ENCODE measurements at places on chromosomes 3 and 15.

- peak; percentile 31 for DNase-seq
Measured at GRCh38 chr3:52339612-52340011, 23.5 kb downstream of the DNAH1 start.

DNA sequence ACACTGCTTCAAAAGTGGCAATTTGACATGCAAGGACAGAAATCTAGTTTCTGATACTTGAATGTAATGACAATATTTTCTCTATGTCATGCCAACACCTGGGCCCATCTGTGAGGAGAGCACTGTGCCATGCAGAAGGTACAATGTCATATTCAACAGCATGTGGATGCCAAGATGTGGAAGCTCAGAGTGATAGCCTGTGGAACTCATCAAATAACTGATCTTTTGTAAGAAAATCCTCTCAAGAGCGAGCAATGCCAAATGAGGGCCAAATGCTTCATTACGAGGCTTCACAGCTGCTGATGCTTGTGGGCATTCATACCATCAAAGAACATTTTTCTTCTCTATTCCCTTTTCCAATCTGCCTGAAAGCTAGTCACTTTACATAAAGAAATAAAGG is 95.1 kb downstream of the ROBO1 start:
- no peak for DNase-seq

GRCh38 chr15:83815506-83815905 is 161.6 kb downstream of the ADAMTSL3 start:
- DNase-seq: no peak

DNA sequence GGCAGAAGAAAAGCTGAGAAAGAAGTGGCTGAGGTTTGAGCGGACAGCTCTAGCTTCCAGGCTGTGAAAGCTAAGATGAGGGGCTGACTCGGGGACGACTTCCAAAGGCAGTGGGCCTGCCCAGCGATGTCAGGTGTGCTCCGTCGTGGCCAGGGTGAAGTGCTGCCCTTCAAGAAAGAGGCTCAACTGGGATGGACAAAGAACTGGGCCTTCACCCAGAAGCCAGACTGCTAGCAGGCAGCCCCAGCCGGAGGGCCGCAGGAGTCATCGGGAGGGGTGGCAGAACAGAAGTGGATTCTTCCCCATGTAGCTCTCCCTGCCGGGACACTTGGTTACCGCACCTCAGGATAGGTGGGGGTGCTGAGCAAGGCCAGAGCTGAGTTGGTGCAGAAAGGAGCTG is 13.1 kb upstream of the SEC13 start:
- DNase-seq: no peak

DNA sequence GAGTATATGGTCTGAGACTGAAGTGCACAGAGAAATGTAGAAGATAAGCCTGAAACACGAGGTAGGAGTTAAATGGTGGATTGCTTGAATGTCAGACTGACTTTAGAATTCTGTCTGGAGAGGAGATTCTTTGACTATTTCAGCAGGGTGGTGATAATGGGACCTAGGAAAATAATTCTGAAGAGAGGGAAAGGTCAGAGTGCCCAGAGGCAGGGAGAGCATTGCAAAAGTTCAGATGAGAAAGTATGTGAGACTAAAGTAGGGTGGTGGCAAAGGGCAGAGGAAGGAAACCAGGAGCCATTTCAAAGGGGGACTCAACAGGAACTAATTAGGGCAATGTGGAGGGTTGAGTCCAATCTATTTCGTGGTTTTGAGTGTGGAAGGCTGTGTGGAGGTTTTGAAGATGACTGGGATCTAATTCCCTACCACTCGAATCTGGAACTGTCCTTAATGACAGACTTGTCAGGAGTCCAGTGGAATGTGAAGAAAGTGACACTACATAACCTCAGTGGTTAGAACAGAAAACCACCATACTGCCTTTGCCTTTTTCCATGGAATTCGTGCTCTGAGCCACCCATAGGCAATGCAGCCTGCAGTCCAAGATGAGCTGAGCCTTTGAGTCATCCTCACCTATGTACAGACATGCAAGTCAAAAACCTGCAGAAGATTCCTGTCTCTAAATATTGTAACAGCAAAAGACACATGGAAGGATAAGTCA is 16.1 kb downstream of the CPOX start:
- no peak for DNase-seq

GRCh38 chr15:96700555-96700954 is 370.1 kb downstream of the NR2F2 start:
- DNase-seq: no peak

- no peak for DNase-seq
Measured at GRCh38 chr3:126322181-126322967, 34.8 kb downstream of the KLF15 start.

GRCh38 chr3:46527239-46527638 is 29.5 kb downstream of the RTP3 start:
- DNase-seq: no peak

DNA sequence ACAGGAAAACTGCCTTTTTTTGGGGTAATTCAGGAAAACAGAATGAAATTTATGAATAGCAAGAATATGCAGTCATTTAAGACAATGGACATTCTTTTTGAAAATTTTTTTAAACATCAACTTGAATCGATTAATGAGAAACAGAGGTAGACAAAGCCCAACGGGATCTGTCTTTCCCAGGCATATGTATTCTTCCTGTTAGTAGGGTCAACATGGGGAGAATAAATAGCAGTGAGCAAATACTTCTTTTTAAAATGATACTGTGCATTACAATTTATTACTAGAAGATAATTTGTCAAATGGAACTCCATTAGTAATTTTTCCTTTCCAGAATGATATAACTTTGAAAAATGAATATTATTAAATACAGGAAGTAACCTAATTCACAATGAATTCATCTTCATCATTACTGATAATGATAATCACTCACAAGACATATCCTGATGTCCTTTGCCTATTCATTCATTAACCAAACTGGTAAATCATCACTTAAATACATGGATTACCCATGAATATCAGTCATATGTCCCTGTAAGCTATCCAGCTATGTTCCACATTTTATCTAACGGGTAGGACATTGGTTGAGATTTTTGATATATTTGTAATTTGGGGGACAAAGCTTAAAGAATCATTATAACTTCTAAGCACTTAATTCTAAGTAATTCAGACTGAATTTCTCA is 209.2 kb upstream of the CDIN1 start:
- DNase-seq: no peak

DNA sequence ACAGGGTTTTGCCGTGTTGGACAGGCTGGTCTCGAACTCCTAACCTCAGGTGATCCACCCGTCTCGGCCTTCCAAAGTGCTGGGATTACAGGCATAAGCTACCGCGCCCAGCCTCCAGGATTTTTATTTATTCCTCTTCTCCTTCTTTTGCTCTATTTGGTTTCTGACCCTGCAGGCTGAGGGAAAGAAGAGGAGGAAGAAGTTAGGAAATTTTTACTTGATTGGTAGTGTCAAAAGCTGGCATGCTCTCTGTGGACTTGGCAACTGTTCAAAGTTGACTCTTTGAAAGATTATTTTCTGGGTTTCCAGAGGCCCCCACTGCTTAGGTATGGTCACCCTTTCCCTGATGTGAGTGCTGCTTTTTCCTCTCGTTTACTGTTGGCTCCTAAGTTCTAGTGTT is 372.2 kb downstream of the DIPK2A start:
- no peak for DNase-seq

GRCh38 chr3:148008591-148008990 is 599.4 kb downstream of the ZIC1 start:
- no peak for DNase-seq

DNA sequence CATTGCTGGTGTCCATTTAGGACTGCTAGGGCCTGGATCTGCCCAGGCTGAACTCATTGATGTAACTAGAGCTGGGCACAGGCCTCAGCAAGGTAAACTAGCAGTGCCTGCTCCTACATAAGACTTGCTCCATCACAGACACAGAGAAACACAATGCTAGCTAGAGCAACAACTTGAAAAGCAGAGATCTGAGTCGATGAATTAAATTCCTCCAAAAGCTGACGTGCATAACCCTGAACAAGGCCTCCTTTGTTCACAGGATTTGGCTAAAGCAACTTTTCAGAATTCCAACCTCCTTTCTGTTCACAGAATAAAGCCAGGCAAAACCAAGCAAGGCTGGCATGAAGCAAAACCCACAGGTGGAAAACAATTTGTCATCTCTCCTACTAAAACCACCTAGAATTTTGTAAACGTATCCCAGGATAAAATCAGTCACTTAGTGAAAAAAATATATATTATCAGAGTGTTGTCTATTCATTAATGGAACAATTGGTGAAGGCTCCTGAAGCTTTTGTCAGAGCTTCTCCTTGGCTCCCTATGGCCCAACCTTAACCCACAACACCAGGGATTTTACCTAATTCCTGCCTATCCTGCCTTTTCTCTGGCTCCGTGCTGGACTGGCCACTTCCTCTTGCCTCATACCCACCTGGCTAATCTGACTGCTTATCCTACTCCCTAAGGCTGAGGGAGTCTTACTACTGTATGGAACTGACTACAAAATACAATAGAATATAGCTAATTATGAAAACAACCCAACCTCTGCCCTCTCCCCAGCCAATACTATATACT is 39.9 kb downstream of the PLCH1 start:
- no peak for DNase-seq

GRCh38 chr15:75143738-75144334 is 57.8 kb upstream of the C15orf39 start:
- DNase-seq: no peak

Data from RWPE1 (cell line).